ENCODE measurements at places on chromosomes 4 and X.

GRCh38 chrX:31268359-31268758 is 196.5 kb upstream of the FTHL17 start:
- DNase-seq: no peak

GRCh38 chrX:141839856-141840255 is 1.7 kb downstream of the MAGEC3 start:
- DNase-seq: no peak

GRCh38 chrX:16076834-16077233 is 46.5 kb upstream of the GRPR start:
- DNase-seq: no peak

- no peak for DNase-seq
These were observed 1.2 kb downstream of the DCAF12L2 start for GRCh38 chrX:126164689-126165400.

DNA sequence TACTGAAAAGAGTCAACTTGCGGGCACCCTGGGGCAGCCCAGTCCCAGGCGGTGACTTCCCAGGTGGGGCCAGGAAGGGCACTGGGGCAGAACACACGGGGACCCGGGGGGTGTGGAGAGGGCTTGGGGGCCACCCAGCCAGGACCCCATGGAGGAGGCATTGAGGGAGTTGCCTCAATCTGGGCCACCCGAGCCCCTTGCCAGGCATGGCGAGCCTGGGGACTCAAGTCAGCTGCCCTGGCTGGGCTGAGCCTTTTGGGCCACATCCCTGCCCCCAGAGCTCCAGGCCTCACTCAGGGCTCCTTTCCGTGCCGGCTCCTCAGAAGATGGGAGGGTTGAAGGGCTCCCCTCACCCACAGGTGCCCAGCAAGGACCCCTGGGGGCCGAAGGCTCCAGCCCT is 6.6 kb upstream of the CPLX1 start:
- DNase-seq: no peak

DNA sequence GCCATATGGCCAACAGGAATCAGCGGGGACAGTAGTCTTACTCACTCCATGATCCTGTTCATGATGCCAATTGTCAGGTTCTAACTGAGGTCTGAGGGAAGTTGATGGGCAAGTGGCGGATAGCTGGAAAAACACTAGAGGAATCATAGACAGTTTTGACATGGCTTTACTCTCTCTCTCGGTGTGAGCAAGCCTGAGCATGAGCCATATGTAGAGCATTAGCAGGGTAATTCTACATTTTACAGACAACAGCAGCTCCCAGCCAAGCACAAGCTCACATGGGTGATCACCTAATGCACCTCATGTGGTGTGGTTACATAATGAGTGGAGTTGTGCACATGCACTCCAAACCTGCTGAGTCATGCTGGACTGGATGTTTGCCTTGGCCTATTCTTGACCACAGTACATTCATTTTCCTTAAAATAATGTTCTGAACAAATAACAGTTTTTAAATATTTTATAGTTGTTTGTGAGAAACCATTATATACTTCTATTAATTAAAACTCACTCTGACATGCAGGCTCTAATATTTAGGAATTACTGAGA is 429.2 kb downstream of the GPAT3 start:
- DNase-seq: no peak

GRCh38 chr4:186831574-186831973 is 107.9 kb upstream of the FAT1 start:
- no peak for DNase-seq
